ENCODE measurements at places on chromosomes 12 and 14. TPM values are rescaled to one million over a fixed set of nuclear protein-coding genes. Genes with fewer than 3 reads are reported as not detected.

- H3K36me3 ChIP-seq = no peaks in the 10 kb centered on the region
- H3K27me3 ChIP-seq = no peaks in the 10 kb centered on the region
- H3K27ac ChIP-seq = no peak overlapping the region
Measured at GRCh38 chr12:66008985-66009384, 121.6 kb downstream of the LLPH start.

TMX1 gene
- 62.9 TPM for polyA plus RNA-seq

GRCh38 chr14:90056826-90057225 is 5.0 kb upstream of the KCNK13 start:
- peaks cover 5% of the 10 kb centered on the region for H3K27me3 ChIP-seq
- no peak for DNase-seq
- no peak overlapping the region for H3K4me3 ChIP-seq
- no peaks in the 10 kb centered on the region for H3K36me3 ChIP-seq
- H3K4me1 ChIP-seq = peaks cover 11% of the 10 kb centered on the region

- H3K27ac ChIP-seq = no peak overlapping the region
- H3K4me3 ChIP-seq = no peak overlapping the region
- no peaks in the 10 kb centered on the region for H3K36me3 ChIP-seq
- DNase-seq = no peak
Measured at GRCh38 chr12:78981-79380, 12.4 kb downstream of the IQSEC3 start.

- H3K27me3 ChIP-seq = no peaks in the 10 kb centered on the region
- DNase-seq = peak; percentile 9
- peak overlapping the region; percentile 64 for H3K4me3 ChIP-seq
- peak overlapping the region; percentile 58 for H3K27ac ChIP-seq
Measured at GRCh38 chr14:75334549-75335051, 56.0 kb downstream of the FOS start.

NPAS3 gene
- polyA plus RNA-seq = not detected

- no peak overlapping the region for H3K4me3 ChIP-seq
- DNase-seq = no peak
- no peaks in the 10 kb centered on the region for H3K4me1 ChIP-seq
- peaks cover 9% of the 10 kb centered on the region for H3K27me3 ChIP-seq
Measured at GRCh38 chr12:65126482-65126881, 5.4 kb upstream of the WIF1 start.

- peaks cover 20% of the 10 kb centered on the region for H3K27me3 ChIP-seq
- H3K36me3 ChIP-seq = no peaks in the 10 kb centered on the region
- DNase-seq = no peak
- H3K4me1 ChIP-seq = no peaks in the 10 kb centered on the region
- H3K4me3 ChIP-seq = no peak overlapping the region
Measured at GRCh38 chr12:114442578-114442977, 36.6 kb upstream of the TBX5 start.

PROX2 gene
- not detected for polyA plus RNA-seq

C3AR1 gene
- polyA plus RNA-seq = 8.6 TPM

DNA sequence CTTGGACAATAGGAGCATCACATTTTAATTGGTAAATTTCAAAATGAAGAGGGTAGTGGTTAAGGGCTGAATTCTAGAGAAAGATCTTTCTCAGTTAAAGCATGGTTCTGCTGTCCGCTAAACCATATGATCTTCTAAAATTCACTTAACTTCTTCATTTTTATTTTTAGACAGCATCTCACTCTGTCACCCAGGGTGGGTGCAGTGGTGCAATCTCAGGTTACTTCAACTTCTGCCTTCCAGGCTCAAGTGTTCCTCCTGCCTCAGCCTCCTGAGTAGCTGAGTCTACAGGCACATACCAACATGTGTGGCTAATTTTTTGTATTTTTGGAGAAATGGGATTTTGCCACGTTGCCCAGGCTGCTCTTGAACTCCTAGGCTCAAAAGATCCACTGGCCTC is 226.7 kb upstream of the ABCD2 start:
- H3K4me3 ChIP-seq = no peak overlapping the region
- no peaks in the 10 kb centered on the region for H3K27me3 ChIP-seq
- H3K27ac ChIP-seq = no peak overlapping the region
- no peaks in the 10 kb centered on the region for H3K4me1 ChIP-seq
- DNase-seq = no peak
- no peaks in the 10 kb centered on the region for H3K36me3 ChIP-seq

DNA sequence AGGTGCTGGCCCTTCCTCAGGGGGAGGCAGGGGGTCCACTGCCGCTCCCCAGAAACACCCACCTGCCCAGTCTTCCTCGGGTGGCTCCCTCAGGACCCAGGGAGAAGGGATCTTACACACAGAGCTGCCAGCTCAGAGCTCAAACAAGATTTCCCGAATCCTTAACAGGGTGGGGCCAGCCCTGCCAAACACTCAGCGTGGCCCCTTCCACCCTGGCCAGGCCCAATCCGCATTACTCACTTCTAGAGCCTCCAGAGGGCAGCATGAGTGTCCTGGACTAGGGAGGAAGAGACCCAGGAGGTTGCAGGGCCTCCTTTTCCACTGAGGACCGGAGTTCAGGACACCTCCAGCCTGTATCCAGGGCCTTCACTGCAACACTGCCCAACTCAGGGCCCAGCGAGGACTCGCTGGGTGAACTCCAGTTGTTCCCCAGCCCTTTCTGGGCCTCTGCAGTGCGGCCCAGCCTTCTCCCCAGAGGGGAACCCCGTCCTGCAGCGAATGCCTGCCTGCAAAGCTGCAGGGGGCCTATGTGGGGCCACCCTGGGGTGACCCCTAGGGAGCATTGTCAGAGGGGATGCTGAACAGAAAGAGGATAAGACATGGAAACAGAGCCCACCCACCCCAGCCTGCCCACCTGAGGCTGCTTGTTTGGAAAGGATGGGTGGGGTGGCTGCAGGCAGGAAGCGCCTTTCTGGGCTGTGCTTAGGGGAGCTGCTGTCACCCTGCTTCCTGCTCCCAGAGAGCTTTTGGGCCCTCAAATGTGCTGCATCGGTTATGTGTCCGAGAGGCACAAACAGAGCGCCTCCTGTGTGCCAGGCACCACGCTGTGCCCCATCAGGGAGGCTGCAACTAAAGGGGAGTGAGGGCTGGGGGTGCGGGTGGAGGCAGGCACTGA is 43.8 kb downstream of the CCNK start:
- H3K27ac ChIP-seq = no peak overlapping the region
- peaks cover 20% of the 10 kb centered on the region for H3K4me1 ChIP-seq
- H3K4me3 ChIP-seq = no peak overlapping the region

GRCh38 chr12:48882315-48882687 is 16.6 kb upstream of the RND1 start:
- H3K4me1 ChIP-seq = no peaks in the 10 kb centered on the region
- no peak for DNase-seq
- no peak overlapping the region for H3K27ac ChIP-seq

TAS2R7 gene
- not detected for polyA plus RNA-seq

DNA sequence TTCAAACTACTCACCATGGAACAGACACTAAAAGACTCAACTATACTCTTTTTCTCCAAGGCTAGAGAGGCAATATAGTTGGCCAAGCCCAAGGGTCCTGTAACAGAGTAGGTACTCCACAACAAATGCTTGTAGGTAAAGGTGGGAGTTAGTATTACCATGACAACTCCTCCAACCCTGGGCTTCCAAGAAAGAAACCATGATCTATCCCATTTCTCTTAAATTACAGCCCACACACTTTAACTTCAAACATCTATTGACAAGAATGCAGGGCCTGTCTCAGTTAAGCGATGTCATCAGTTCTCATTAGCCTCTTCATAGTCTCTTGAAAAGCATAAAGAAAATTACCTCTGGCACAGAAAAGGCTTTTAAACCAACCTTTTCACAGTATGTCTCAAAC is 25.0 kb downstream of the ERH start:
- no peak overlapping the region for H3K4me3 ChIP-seq
- H3K4me1 ChIP-seq = no peaks in the 10 kb centered on the region
- DNase-seq = no peak
- no peak overlapping the region for H3K27ac ChIP-seq
- H3K36me3 ChIP-seq = no peaks in the 10 kb centered on the region

GRCh38 chr14:35534208-35534872 is 376 bp downstream of the INSM2 start:
- peak overlapping the region; percentile 52 for H3K4me3 ChIP-seq
- H3K27ac ChIP-seq = no peak overlapping the region
- peaks cover 20% of the 10 kb centered on the region for H3K4me1 ChIP-seq
- no peaks in the 10 kb centered on the region for H3K36me3 ChIP-seq

GRCh38 chr14:101599234-101599885 is 38.1 kb downstream of the DIO3 start:
- H3K27me3 ChIP-seq = no peaks in the 10 kb centered on the region
- no peaks in the 10 kb centered on the region for H3K36me3 ChIP-seq
- no peak overlapping the region for H3K27ac ChIP-seq
- DNase-seq = no peak
- H3K4me1 ChIP-seq = peaks cover 28% of the 10 kb centered on the region

FGF6 gene
- polyA plus RNA-seq = not detected

- peaks cover 17% of the 10 kb centered on the region for H3K36me3 ChIP-seq
- H3K27me3 ChIP-seq = no peaks in the 10 kb centered on the region
- no peak overlapping the region for H3K27ac ChIP-seq
- H3K4me1 ChIP-seq = no peaks in the 10 kb centered on the region
- H3K4me3 ChIP-seq = no peak overlapping the region
Measured at GRCh38 chr12:130827432-130827831, 11.6 kb downstream of the STX2 start.

HOXC9 gene
- polyA plus RNA-seq = not detected

GRCh38 chr12:53123578-53124351 is 20.5 kb downstream of the SOAT2 start:
- no peaks in the 10 kb centered on the region for H3K4me1 ChIP-seq
- no peak overlapping the region for H3K27ac ChIP-seq
- H3K4me3 ChIP-seq = no peak overlapping the region
- H3K36me3 ChIP-seq = no peaks in the 10 kb centered on the region
- DNase-seq = no peak
- no peaks in the 10 kb centered on the region for H3K27me3 ChIP-seq

DNA sequence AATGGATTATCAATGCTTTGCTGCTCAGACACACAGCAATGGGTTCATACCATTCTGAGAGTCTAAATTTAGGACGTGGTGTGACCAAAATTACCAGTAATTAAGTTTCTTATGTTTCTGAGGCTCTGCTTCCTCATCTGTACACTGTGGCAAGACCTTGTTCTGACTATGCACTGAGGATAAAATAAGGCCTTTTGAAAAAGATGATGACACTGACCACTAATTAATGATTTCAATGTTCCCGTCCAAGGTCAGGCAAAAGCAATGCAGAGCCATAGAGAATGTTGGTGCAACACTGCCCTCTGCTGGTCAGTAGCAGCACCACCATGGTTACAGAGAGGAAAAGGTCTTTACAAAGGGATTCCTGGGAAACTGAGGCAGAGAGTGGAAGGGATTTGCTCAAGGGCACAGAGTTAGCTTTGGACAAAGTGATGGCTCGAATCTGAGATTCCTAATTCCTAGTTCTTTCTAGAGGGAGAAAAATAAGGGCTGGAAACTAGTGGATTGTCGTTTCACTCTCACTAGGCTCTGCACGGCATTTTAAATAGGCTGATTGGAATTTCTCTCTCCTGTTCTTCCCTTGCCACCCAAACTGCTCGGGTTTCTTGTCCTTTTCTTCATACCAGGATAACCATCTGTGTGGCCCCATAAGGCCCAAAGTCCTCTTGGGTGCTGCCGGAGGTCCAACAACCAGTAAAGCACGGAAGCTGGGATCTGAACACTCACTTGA is 22.3 kb upstream of the P2RX7 start:
- H3K36me3 ChIP-seq = no peaks in the 10 kb centered on the region
- H3K27ac ChIP-seq = no peak overlapping the region
- no peak overlapping the region for H3K4me3 ChIP-seq
- DNase-seq = peak; percentile 50
- no peaks in the 10 kb centered on the region for H3K4me1 ChIP-seq
